ENCODE measurements at places on chromosomes 11 and 22.

DNA sequence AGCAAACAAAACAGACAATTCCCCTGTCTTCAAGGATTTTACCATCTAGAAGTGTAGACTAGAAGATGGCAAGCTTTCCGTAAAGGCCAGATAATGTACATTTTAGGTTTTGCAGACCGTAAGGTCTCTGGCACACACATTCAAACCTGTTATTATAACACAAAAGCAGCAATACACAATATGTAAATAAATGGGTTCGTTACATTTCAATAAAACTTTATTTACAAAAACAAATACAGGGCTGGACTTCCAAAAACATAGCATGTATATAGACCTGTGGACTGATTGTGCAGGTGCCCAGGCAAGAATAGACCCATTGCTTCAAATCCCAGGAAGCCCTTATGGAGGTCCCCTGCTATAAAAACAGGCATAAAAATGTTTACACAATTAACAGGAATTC is 27.1 kb upstream of the MS4A6A start:
- no peak for DNase-seq

DNA sequence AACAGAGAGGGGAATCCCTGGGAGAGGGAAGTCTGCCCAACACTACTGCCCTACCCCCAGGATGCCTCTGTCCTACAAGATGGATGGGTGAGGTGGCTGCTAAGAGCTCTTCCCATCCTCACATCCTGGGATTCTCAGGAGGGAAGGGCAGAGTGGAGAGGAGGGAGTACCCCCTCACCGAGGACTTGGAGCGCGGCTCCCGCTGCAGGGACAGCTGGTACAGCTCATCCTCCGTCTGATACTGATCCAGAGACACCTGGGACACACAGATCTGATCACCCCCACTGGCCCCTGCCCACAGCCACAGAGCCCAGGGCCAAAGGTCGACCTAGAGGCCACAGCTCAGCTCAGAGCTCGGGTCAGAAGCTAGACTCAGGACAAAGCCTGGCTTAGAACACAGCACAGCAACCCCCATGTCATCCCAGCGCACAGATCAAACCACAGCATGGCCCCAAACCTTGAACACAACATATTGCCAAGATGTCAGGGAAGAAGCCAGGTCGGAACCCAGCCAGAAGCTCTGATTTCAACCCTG is 8.2 kb downstream of the RASGRP2 start:
- no peak for DNase-seq

DNA sequence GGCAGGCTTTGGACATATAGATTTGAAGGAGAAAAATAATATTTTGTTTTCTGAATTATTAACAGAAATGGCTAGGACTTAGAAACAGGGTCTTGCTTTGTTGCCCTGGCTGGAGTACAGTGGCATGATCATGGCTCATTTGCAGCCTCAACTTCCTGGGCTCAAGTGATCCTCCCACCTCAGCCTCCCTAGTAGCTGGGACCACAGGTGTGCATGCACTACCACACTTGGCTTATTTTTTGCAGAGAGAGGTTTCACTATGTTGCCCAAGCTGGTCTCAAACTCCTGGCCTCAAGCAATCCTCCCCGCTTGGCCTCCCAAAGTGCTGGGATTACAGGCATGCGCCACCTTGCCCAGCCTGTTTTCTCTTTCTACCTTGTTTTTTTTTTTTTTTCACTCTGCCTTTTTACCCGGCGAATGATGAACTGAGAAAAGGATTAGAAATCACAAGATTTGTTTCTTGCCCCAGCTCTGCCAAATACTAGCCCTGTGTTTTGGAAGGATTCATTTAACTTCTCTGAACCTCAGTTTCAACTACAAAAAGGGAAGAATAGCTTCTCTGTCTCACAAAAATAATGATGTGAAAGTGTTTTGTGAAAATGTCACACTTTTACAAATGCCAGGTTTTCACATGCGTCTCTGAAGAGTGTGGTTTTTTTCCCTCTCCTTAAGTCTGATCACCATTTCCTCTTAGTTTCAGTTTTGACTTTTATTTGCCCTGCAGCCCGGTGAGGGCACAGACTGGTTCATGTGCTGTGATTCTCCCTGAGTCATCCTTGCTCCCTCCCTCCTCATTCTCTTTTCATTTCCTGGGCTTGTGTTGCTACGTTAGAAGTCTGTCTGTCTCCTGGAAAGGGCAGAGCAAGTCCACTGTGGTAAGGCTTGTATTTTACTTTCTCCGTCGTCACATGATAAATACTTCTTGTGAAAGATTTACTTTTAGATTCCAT is 67.7 kb downstream of the BCL2L13 start:
- no peak for DNase-seq

- no peak for DNase-seq
Measured at GRCh38 chr11:43735961-43736360, 55.4 kb downstream of the HSD17B12 start.

GRCh38 chr11:123135863-123136446 is 59.1 kb downstream of the CLMP start:
- no peak for DNase-seq

DNA sequence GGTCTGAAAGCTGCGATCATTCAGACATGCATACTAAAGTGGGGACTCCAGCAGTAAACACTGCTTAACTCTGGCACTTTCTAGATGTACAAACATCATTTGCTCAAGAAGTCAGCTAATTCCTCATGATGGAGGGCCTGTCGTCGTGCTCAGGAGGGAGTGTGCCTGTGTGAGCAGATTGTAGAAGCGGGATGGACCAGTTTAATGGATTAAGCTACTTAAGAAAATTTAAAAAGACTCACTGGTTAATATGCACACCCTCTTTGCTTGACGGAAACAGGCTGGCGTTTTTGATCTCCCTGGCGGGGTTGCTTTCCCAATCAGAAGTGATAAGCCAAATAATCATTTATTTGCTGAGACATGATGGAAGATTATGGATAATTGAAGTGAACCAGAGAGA is 79.0 kb downstream of the LDLRAD3 start:
- no peak for DNase-seq

Measured in NCI-H1105 (cell line).